ENCODE measurements at places on chromosomes 13 and 19. TPM values are rescaled to one million over a fixed set of nuclear protein-coding genes. Genes with fewer than 3 reads are reported as not detected.

DNA sequence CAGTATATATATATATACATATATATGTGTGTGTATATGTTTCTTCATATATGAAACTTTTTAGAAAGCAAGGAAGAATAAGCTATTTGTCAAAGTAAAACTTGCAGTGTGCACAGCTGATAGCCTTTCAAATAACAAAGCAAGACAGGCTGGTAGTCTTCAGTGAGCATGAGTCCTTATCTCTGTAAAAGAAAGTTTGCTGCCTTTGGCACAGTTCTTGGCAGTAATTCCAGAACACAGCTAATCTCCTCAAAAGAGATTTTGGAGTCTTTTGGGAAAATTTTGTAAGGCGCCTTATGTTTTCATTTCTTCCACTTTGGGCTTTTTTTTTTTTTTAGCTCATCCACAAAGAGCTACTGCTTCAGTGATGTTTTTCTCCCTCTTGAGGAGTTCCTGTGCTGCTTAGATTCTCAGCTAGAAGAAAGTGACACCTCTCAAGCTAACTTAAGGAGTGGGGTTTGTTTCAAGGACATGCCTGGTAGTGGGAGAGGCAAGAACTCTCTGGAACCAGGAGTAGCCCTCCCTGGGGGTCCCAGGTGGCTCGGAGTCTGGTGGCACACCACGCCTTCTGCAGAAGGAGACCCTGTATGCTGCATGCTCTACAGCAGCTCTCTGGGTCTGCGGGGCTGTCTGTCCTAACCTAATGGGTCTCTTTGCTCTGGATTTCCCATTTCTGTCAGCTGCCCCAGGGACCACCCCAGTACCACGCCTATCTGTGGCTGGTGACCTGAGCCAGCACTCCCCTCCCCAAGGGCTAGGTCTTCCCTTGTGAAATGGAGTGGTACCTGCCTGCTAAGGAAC, 58.8 kb downstream of the TNFRSF19 start:
- no peak for DNase-seq

DCLK1 gene
- 3.8 TPM for total RNA-seq

DACT3 gene
- 0.41 TPM for total RNA-seq

RFPL4A gene
- total RNA-seq: not detected

- DNase-seq: no peak
Observed at GRCh38 chr13:72634859-72635258, 92.6 kb downstream of the MZT1 start.

- no peak for DNase-seq
Observed at GRCh38 chr13:101346161-101346560, 70.1 kb downstream of the NALCN start.
